ENCODE measurements at places on chromosomes 5 and 9.

DNA sequence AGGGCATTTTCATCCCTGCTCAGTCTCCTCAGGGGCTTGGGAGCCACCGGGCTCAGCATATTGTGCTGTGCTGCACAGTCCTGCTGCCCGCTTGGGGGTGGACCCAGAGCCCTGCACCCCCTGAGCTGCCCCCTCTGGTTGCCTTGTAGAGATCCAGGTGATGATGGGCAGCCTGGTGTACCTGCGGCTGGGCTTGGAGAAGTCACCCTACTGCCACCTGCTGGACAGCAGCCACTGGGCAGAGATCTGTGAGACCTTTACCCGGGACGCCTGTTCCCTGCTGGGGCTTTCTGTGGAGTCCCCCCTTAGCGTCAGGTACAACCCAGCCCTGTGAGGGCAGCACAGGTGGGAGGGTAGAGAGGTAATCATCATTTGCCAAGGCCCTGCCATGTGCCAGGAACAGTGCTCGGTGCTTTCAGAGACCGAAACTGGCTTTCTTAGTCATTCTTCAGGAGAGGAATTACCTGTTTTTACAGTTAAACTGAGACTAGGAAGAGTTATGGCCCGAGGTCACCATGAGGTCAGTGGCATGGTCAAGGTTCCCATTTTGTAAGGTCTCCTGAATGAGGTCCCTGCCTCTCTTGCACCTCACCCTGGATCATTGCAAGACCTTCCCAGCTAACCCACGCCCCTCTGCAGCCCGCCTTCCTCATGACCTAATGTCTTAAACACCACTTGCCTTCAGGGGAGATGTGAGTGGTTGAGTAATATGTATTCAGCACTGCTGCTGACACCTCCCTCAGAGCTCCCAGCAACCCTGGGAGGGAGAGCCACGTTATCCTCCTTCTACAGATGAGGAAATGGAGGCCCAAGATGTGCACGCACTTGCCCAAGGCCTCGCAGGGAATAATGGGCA lies 7.5 kb downstream of the NHP2 start:
- peak; percentile 64 for DNase-seq

DNA sequence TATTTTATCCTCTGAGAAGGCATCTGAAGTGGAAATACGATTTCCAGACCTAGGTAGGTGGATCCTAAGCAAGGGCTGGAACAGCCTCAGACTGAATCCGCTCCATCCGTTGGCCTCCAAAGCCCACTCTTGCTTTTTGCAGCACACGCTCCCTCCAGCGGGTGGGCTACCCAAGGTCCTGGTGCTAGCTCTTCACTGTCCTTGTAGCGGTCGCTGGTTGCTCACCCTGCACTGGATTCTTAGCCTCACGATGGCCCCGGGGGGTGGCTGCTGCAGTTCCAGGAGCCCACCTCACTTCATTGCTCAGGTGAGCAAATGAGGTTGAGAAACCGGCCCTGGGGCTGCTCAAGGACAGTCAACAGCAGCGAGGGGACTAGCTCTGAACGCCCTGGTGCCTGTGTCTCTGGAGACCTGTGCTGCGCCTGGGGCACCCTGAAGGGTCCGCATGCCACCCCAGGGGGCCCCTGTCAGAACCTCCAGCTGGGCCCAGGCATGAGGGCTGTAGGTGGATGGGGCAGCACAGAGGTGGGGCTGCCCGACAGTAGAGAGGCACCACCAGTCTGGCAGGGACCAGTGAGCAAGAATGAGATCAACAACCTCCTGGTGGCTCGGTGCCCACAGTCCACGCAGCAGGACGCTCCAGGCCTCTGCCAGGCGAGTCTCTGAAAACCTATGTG lies 4.3 kb downstream of the MGAT4B start:
- DNase-seq, result no peak

GRCh38 chr5:72281430-72281763 lies 38.6 kb downstream of the MRPS27 start:
- DNase-seq, result no peak

GRCh38 chr5:122941737-122942136 lies 94.8 kb downstream of the PPIC start:
- DNase-seq, result no peak

DNA sequence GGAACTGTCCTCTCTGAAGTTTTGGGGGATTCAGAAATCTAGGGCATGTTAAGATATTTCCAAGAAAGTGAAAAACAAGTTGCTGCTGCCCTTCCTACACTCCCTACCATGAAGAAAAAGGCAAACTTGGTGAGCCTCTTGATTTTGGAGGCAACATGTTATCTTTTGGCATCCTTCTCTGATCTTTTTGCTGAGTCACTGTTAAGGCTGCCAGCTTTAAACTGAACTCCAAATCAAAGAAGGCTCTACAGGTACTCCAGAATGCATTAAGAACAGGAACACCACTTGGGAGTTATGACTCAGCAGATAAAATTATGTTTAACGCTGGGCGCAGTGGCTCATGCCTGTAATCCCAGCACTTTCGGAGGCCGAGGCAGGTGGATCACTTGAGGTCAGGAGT lies 24.0 kb downstream of the PCDHB15 start:
- DNase-seq, result no peak

- no peak for DNase-seq
Observed at GRCh38 chr5:41356786-41357185, 143.5 kb upstream of the C6 start.

- no peak for DNase-seq
Observed at GRCh38 chr9:12351293-12352044, 341.7 kb upstream of the TYRP1 start.

DNA sequence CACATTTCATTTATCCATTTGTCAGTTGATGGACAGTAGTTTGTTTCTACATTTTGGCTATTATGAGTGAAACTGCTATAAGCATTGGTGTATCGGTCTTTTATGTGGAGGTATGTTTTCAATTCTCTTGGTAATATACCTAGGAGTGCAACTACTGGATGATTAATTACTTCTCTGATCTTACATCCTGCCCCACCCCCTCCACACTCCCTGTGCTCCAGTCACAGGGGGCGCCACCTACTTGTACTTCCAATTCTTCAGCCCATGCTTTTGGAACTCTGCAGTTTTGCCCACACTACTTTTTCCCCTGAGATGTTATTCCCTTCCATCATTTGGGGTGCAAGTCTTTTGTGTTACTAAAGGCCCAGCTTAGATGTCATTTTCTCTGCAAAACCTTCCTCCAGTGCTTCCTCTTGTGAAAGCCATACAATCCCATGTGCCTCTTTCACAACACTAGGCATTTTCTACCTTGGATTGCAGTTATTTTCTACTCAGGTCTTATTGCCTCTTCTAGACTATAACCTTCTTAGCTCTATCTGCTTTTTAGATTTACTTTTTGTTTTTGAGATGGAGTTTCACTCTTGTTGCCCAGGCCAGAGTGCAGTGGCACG lies 42.1 kb downstream of the SEC61B start:
- DNase-seq, result no peak
